ENCODE measurements at places on chromosomes 16 and 17.

DNA sequence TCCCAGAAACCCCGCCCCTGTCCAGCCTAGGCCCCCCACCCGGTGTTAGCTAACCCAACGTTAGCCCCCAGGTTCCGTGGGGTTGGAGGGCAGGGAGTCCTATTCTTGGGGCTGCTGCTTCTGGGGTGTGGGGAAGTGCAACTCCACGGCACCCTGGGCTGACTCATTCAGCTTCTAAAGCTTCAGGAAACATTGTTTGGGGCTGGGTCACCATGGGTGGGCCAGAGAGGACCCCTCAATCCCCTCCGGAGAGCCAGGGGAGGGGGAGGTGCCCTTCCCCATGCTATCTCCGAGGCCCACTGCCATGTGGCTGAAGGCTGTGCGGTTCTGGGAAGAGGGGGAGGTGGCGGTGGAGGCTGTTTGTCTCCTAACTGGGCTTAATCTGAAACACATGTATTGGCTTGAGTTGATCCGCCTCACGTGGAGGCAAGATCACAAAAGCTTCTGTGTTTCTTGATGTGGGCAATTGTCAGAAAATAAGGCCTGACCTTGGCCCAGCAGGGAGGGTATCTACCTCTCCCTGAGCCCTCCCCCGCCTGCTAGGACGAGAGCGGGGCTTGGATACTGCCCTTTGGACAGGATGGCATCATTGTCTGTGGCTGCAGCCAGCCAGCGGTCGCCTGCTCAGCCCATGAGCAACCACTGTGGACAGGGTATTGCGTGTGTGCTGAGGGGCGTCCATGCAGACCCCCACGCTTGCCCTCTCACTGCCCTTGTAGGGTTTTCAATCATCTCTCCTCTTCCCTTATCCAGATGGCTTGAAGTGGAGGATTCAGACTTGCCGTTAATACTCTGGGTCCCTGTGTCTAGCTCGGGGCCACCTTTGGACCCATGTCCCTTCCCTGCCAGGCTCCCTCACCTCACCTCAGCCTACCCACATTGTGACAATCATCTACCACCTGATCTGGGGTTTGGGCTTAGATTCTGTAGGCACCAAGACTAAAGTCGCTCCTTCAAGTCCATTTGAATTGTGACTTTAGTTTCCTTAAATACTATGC lies 1.3 kb downstream of the SERPINF1 start:
- H3K36me3 ChIP-seq = no peaks in the 10 kb centered on the region
- H3K27me3 ChIP-seq = no peaks in the 10 kb centered on the region
- no peak overlapping the region for H3K4me3 ChIP-seq
- H3K4me1 ChIP-seq = peaks cover 2% of the 10 kb centered on the region
- no peak overlapping the region for H3K27ac ChIP-seq

DNA sequence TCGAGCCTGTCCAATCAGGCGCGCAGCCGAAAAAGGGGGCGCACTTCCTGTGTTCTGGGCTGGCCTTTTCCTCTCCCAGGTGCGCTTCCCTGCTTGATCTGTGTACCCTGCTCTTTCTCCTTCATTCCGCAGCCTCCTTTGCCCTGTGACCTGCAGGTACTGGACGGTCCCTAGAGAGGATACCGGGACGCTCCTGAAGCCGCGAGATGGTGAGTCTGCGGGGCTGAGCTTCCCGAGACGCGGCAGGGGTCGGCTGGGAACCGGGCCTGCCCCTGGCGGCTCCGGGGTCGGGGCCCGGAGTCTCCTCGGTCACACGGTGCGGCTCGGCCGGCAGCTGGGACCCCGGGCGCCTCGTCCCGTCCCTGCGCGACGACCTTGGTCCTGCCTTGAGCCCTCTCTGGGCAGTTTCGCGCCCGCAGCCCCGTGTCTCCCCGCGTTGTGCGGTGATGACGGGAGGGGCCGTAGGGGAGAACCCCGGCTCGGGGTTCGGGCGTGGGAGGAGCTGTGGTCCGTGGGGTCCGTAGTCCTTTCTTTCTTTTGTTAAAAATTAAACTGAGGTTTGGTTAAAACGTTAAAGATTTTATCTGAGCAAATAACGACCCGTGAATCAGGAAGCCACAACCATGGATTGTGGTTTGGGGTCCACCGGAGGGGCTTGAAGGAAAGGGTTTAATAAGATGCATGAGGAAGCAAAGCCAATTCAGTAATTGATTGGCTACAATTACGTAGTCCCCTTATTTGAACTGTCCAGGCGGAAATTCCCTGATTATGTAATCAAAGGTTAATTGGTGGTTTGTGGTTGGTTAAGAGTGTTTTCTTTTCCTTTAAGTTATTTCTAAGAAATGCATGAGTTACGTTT lies 172.8 kb upstream of the ZNF267 start:
- no peak overlapping the region for H3K27ac ChIP-seq
- H3K4me3 ChIP-seq = peak overlapping the region; percentile 83
- peak; percentile 55 for DNase-seq
- H3K4me1 ChIP-seq = no peaks in the 10 kb centered on the region
- no peaks in the 10 kb centered on the region for H3K27me3 ChIP-seq

DNA sequence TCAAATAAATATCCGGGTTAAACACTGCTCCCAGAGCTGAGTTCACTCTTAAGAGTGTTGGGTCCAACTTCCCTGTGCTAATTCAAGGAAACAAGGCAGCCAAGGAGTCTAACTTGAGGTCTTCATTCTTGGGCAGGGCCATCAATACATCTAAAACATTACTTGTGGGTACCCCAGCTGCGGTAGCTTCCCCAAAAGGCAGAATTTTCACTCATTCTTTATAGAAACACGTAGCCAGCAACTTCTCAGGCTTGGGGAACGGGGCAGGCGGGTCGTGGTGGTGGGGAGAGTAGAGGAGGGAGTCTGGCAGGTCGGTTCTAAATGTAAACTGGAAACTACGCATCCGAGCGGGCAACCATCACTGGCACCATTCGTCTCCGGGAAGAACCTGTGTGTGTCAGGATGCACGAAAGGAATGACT lies 666 bp upstream of the METTL9 start:
- no peak for DNase-seq
- peak overlapping the region; percentile 92 for H3K4me3 ChIP-seq
- H3K36me3 ChIP-seq = no peaks in the 10 kb centered on the region

DNA sequence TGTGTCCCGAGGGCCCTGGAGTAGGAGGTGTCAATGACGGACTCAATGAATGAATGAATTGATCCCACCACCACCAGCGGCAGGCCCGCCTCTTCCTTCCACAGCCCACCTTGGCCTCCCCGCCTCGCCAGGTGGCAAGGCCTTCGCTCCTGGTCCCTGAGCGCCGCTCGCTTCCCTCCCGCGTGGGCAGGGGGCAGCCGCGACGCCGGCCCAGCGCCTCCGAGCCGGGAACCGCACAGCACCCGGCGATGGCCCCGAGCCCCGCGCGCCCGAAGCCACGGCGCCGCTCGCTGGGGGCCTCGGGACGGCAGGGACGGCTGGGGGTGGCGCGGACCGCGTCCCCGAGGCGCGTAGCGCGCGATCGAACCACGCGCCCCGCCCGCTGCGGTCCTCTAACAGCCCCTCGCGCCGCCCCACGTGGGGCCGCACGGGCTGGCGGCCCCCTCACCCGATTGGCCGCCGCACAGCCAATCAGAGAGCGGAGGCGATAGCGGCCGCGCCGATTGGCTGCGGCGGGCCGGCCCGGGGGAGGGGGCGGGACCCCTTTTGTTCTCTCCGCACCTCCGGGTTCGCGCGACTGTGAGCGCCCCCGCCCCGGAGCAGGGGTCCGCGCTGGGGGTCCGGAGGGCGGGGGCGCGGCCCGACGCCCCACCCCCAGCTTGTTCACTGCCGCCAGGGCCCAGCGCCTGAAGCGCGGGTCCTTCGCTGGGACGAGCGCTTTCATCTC lies 31.4 kb downstream of the ACTG1 start:
- no peaks in the 10 kb centered on the region for H3K36me3 ChIP-seq
- peaks cover 4% of the 10 kb centered on the region for H3K4me1 ChIP-seq
- H3K27ac ChIP-seq = no peak overlapping the region
- no peak for DNase-seq

Measured in trophoblast cell (in vitro differentiated cells and primary cell).